Activated CD4-positive, alpha-beta T cell treated with anti-CD3 and anti-CD28 coated beads, Interleukin-2, amount 50 U/mL, for 4 hours (primary cell): ENCODE measurements at places on chromosomes 16 and 17.

- DNase-seq = peak; percentile 32
Measured at GRCh38 chr17:83199500-83200201, 120.2 kb downstream of the METRNL start.

GRCh38 chr17:17129466-17129865 lies 76.7 kb downstream of the PLD6 start:
- no peak for DNase-seq

DNA sequence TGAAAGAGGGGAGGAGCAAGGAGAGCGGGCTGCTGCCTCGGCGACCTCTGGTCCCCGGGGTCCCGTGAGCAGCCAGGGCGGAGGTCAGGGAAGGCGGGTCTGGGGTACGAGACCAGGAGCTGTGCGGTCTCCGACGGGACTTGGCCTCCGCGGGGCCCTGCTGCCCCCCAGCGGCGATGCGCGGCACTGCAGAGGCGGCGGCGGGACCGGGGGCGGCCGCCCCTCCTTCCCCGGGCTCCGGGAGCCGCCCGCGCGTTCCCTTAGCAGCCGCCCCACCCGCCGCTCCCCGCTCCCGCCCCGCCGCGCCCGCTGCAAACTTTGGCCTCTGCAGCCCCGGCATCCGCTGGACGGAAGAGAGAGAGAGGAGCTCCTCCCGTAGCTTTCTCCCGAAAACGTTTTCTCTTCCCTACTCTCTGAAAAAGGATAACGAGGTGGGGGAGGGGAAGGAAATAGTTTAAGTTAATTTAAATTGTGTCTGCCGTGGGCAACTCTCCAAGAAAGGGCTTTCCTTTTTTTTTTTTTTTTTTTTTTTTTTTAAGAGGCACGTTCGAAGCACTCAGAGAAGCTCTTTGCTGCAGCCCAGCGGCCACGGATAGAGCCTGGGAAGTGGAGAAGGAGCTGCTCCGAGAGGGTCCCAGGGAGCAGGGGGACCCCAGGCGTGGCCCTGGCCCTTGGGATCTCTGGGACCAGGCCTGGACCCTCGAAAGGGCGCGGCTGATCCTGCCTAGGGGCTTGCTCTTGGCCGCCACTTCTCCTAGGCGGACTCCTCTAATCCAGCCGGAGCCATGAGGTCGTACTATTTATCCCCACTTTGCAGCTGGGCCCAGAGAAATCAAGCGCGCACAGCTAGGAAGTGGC lies 43.2 kb downstream of the C16orf82 start:
- DNase-seq = peak; percentile 74

GRCh38 chr16:868386-868755 lies 67.8 kb upstream of the GNG13 start:
- no peak for DNase-seq

GRCh38 chr17:50421308-50422051 lies 4.5 kb upstream of the ACSF2 start:
- no peak for DNase-seq

- no peak for DNase-seq
Measured at GRCh38 chr17:34993031-34993430, 12.7 kb downstream of the LIG3 start.
